ENCODE measurements at places on chromosomes 1 and 21.
A peak's percentile ranks its signal among the peaks of the same experiment; 100 is the strongest.

GRCh38 chr1:15975358-15975804 is 520 bp downstream of the ZBTB17 start:
- no peak for DNase-seq

DNA sequence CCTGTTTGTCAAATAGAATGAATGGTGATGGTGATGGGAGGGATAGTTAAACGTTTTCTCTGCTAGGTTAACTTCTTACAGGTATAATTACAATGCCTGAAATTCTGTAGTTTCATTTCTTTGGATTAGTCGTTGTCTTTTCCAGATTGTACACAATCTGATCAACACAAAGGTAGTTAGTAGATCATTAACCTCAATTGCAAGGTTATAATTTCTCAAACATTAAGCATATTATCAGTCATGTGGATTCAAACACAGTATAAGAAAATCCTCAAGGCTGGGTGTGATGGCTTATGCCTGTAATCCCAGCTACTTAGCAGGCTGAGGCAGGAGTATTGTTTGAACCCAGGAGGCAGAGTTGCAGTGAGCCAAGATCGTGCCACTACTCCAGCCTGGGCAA is 20.6 kb downstream of the SYNC start:
- DNase-seq = no peak

GRCh38 chr1:64098436-64098835 is 105.0 kb upstream of the UBE2U start:
- no peak for DNase-seq

GRCh38 chr21:22961258-22961657 is 1963.0 kb downstream of the NCAM2 start:
- no peak for DNase-seq

DNA sequence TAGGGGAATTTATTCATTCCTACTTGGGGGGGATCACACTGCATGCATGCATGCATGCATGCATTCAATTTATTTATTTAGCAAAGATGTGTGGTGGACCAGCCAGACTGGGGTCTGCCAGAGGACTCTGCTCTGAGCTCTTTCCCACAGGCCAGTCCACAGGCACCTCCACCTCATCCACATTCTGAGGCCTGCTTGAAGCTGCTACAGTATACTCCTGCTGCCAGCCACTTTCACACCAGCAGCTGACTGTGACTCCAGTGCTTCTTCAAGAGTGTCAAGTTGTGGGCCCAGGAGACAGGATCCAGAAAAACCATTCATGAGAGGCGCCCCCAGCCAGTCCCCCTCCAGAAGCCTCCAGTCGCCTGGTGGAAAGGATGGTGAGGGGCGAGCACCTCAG is 30.9 kb downstream of the SSBP3 start:
- no peak for DNase-seq

- DNase-seq = no peak
These were observed 19.7 kb upstream of the SUMO3 start for GRCh38 chr21:44837537-44837936.

DNA sequence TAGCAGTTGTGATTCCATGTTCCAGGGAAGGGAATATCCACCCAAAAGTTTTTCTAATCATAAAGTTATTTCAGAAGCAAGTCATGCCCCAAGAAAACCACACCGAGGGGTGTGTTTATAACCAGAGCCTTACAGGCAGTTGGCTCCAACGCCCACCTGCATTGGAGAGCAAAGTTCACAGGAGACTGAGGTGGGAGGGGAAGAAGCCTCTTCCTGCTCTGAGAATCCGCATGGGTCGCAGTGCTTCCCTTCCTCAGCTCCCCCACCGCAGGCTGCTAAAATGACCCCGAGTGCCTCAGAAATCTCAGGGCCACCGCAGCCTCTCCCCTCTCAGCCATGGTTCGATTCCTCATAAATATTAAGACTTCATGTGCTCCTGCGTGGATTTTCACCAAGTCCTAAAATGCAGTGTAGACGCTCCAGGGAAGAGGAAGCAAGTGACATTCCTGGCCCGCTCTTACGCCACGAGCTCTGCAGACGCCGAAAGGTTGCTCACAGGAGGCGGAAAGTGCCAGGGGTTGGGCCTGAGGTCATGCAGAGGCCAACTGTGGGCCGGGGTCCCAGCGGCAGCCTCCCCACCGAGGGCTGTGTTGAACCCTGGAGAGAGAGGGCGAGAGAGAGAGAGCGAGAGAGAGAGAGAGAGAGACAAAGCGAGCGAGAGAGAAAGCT is 13.4 kb upstream of the SPSB1 start:
- no peak for DNase-seq

GRCh38 chr1:47738560-47739182 is 258.5 kb downstream of the TRABD2B start:
- no peak for DNase-seq

- no peak for DNase-seq
These were observed 270.4 kb downstream of the HLX start for GRCh38 chr1:221149555-221150075.

DNA sequence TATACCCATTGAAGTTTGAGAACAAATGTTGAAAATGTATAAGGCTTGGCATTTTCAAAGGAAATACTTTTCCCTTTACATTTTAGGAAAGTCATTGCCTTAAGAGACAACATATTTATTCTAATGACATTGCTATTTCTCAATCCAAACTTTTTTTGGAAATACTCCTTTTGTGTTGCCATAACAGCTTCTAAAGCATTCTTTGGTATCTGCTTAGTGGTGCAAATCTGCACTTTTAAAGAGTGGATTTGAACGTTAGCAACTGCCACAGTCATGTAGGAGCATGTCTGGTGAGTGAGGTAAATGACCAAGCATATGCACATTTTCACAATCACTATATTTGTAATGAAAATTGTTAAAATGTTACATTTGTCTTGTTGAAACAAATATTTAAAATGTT is 124.4 kb upstream of the GORAB start:
- DNase-seq = no peak

DNA sequence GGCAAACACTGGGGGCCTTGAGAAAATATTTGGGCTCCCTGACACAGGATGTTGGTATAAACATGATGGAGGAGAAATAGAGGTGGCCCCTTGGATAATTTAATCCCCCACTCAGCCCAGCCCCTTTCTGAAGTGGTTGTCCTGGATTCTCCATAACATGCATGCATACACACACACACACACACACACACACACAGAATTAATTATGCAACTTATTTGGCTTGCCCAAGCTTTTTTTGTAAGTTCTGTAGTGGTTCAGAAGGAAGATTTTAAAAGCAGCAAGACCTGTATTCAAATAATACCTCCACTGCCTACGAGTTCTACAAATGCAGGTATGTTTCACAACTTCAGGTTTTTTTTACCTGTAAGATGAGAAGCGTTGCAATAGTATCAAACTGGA is 15.0 kb downstream of the ATF3 start:
- no peak for DNase-seq

- DNase-seq = no peak
These were observed 8.4 kb upstream of the GPR153 start for GRCh38 chr1:6269296-6269695.

DNA sequence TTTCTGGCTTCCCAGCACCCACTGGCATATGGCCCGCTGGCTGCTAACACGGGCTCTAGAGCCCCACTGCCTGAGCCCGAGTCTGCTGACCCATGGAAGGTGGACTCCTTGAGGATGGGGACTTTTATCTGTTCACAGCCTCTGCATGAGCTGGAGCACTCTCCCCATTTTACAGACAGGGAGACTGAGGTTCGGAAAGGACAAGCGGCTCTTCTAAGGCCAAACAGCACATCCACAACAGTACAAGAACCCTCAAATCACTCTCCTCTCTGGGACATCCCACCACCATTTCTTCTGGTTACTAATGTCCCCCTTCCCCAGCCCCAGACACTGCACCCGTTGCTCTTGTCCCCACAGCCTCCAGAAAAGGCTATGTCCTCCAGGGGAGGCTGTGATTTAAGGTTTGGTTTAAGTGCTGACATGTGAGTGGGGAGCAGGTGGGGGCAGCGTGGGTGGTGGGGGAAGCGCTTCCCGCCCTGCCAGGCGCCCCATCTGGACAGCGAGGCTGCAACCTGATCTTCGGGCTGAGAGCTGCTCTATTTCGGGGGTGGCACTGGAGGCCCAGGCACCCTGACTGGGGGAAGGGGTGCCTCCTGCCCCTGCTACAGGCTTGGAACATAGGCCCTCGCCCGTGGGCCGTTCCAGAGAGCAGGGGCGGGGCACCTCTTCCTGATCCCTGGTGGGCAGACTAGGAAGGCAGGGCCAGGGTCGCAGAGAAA is 104.8 kb upstream of the WNT4 start:
- no peak for DNase-seq

DNA sequence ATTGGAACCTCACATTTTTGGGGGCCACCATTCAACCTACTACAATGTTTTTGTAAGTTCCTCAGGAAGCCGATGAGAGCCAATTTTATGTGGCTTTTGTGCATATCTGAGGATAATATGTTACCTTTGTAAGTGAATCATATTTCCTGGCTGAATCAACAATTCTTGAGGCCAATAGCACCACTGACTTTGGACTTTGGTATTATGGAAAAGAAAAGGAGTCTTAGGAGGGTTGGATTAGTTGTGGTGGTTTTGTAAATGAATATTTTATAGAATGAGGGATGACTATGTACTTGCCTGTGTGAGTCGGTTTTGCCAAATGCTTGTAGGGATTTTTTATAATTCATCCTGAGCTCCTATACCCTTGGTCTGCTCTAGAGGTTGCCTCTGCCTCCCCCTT is 181.5 kb upstream of the HMGB4 start:
- DNase-seq = no peak

DNA sequence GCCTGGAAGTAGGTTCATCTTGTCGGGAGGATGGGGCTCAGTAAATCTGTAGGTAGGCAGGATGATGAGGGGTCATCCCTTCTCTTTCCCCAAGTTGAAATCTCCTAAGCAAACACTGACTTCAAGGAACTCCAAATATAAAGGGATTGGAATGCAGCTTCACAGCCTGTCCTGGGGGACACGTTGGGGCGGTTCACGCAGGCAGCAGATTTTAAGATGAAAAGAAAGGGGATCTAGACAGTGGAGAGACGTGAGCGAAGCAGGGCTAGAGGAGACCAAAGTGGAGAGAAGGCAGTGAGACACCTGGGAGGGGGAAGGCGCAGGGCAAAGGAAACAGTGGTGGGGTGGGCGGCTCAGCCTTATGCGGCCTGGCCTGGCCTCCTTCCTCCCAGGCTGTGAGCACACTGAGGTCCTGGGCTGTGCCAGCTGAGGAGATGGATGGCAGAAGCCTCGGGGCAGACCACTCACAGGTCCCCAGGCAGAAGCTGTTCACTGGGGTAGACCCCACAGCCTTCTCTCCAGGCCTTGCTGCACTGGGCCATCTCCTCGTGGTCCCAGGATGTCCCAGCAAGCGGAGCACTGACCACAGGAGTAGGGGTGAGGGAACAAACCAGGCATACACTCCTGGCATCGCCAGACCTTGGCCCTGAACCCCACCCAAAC is 51.7 kb downstream of the TOR1AIP2 start:
- peak; percentile 52 for DNase-seq

GRCh38 chr1:235004840-235005391 is 123.7 kb downstream of the TOMM20 start:
- DNase-seq = no peak

DNA sequence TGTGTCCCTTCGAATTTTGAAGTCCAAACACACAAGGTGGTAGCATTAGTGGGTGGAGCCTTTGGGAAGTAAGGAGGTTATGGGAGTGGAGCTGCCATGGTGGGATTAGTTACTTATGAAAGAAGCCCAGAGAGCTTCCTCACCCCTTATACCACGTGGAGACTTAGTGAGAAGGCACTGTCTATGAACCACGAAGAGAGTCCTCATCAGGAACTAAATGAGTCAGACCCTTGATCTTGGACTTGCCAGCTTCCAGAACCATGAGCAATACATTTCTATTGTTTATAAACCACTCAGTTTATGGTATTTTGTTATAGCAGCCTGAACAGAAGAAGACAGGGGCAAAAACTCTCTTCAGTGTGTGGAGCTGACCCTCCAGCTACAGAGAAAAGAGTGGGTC is 259.3 kb upstream of the AJAP1 start:
- no peak for DNase-seq
